ENCODE measurements at places on chromosomes 16 and 17.

- no peak for DNase-seq
These were observed 2.6 kb downstream of the PARD6A start for GRCh38 chr16:67663151-67663876.

- no peak for DNase-seq
These were observed 373.0 kb upstream of the DYNLRB2 start for GRCh38 chr16:80167657-80168390.

- no peak for DNase-seq
These were observed 39.8 kb upstream of the RASD1 start for GRCh38 chr17:17535957-17536356.

GRCh38 chr17:2235792-2236366 lies 67.7 kb downstream of the SMG6 start:
- DNase-seq = no peak

DNA sequence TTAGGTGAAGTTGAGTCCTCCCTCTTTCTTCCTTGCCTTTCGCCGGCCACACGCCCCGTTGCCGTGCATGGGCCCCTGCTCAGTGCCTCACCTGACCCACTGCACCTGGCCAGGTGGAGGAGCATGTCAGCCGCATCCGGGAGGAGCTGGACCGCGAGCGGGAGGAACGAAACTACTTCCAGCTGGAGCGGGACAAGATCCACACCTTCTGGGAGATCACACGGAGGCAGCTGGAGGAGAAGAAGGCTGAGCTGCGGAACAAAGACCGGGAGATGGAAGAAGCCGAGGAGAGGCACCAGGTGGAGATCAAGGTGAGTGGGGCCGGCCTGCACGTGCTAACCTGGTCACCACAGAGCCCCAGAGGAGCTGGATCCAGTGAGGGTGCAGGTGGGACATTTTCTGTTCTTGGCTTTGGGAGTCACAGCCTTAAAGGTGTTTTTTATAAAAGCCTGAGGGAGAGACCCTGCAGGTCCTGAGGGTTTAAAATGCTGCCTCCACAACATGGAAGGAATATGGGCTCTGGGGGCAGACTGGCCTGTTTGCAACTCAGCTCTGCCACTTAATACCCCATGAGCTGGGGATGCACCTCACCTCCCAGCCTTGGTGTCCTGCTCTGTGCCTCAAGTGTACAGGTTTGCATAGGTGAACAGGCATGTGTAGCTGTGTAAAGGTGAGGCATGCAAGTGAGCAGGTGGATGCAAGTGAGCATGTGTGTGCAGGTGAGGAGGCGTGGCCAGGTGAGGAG lies 12.1 kb upstream of the DBNDD1 start:
- DNase-seq = no peak

GRCh38 chr17:751269-752001 lies 629 bp downstream of the GEMIN4 start:
- DNase-seq = peak; percentile 20

- DNase-seq = peak; percentile 61
These were observed 11.6 kb downstream of the ZFPM1 start for GRCh38 chr16:88464447-88465318.

DNA sequence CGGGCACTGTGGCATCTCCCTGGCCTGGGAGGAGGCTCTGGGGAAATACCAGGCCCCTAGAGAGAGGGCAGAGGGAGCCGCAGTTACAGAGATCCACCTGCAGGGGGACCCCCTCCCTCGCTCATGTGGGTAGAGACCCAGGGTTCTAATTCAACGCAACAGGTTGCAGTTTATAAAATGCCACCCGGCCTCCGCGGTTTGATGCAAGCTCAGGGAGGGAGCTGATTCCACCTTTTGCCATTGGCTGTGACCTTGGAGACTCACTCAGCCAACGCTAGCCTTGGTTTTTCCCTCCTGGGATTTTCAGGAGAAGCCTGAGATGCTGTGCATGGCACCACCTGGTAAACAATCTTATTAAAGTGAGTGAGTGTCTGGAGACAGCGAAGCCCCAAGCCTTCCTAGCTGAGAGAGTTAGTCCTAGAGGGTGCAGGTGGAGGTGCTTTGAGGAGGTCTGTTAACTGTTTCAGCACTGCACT lies 12.1 kb downstream of the TTLL6 start:
- DNase-seq = peak; percentile 84

- DNase-seq = no peak
These were observed 282.7 kb upstream of the TNRC6C start for GRCh38 chr17:77675816-77676215.

DNA sequence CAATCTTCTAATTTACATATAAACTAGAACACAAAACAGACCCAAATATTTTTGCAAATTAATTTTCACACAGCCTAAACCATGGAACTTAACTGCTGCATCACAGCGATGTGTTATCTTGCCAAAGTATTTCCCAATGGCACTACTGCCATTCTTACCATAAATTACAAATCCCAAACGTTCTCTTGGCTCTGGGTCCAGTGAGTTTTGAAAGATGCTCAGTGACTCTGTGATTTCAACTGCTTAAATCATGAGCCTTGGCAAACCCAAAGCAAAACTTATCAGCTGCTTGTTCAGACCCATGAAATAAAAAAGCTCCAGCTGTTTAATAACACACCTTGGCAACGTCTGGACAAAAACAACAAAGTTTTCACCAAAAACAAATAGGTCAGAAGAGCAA lies 223.0 kb downstream of the CA10 start:
- DNase-seq = no peak

- no peak for DNase-seq
These were observed 75.5 kb downstream of the GPRC5B start for GRCh38 chr16:19809121-19809635.

- no peak for DNase-seq
These were observed 1.3 kb upstream of the RAB40C start for GRCh38 chr16:588639-588888.

- no peak for DNase-seq
These were observed 290.5 kb downstream of the CPPED1 start for GRCh38 chr16:12513076-12513790.

- DNase-seq = no peak
These were observed 2.9 kb upstream of the P2RX1 start for GRCh38 chr17:3919123-3919624.

DNA sequence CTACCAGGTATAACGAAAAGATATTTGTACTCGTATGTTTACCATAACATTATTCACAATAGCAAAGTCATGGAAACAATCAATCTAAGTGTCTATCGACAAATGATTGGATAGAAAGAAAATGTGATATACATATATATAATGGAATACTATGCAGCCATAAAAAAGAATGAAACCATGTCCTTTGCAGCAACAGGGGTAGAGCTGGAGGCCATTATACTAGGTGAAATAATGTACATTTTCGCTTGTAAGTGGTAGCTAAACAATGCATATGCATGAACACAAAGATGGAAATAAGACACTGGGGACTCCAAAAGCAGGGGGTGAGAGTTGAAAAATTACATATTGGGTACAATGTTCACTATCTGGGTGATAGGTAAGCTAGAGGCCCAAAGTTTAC lies 124.0 kb downstream of the MYO1D start:
- no peak for DNase-seq

DNA sequence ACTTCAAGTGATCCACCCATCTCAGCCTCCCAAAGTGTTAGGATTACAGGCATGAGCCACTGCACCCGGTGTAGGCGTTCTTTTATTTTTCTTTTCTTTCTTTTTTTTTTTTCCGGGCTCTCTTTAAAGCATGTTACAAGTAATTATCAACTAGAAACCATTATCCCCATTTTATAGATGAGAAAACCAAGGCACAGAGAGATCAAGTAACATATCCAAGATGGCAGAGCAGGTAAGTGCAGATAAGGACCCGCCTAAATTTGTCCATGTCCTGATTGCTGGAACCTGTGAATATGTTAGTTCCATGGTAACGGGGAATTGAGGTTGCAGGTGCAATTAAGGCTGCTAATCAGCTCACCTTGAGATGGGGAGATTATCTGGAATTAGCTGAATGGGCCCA lies 54.4 kb downstream of the MFSD11 start:
- no peak for DNase-seq

DNA sequence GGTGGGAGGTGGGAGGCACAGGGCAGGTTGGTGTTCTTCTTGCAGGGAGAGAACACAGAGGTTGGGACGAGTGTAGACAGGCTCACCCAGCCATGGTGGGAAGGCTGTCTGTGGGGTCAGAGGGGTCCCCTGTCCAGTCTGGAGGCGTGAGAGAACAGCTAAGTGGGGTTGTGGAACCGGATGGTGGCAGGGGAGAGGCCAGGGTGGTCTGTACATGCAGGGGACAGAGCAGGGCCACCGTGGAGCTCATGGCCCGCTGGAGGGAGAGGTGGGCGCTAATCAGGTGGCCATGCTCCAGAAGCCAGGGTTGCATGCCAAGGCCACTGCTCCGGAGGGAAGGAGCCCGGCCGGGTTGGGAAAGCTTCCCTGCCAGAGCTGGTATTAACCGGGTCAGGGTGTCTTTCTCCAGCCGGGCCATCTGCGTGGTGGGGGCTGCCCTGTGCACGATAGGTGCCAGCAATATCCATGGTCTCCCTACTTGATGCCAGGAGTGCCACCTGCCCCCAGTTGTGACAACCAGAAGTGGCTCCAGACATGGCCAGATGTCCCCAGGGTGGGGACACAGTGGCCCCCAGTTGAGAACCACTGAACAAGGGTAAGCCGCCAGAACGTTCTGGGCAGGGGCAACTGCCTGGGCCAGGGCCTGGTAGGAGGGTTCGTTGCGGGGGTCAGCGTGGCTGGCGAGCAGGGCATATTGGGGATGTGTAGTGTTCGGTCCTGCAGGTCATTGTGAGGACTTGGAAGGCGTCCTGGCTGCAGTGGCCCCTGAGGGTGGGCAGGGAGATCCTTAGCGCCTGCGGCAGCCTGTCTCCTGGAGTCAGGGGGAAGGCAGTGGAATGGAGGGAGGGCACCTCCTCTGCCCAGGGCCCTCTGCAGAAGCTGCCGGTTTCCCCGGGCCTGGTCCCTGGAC lies 5.1 kb downstream of the SNN start:
- no peak for DNase-seq

DNA sequence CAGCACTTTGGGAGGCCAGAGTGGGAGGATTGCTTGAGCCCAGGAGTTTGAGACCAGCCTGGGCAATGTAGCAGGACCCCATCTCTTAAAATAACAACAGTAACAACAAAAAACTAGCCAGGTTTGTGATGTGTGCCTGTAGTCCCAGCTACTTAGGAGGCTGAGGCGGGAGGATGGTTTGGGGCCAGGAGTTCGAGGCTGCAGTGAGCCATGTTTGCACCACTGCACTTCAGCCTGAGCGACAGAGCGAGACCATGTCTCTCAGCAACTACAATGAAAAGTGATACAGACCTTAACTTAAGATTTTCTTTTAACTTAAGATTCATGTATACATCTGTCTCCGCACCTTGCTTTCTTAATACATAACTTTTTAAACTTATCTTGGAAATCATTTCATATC lies 17.2 kb downstream of the NKD1 start:
- DNase-seq = no peak

DNA sequence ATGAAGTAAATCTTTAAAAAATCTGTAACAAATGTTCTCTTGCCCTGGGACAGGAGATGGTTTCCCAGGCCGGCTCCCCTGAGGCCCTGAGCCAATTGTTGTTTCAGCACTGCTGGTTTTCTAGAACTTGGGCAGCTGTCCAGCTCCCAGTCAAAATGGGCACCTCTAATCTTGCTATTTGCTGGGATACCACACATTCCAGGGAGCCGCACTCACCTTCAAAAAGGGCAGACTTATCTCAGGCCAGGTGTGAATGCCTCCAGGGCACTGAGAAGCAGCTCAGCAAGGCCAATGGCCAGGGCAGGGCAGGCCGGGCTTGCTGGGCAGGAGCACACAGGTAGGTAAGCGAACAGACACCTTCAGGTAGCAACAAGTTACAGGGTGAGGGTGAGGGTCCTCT lies 24.4 kb downstream of the TRIM16 start:
- DNase-seq = no peak

GRCh38 chr16:69260019-69260418 lies 51.1 kb upstream of the VPS4A start:
- DNase-seq = no peak

- no peak for DNase-seq
These were observed 32.6 kb downstream of the RAI1 start for GRCh38 chr17:17713839-17714238.

DNA sequence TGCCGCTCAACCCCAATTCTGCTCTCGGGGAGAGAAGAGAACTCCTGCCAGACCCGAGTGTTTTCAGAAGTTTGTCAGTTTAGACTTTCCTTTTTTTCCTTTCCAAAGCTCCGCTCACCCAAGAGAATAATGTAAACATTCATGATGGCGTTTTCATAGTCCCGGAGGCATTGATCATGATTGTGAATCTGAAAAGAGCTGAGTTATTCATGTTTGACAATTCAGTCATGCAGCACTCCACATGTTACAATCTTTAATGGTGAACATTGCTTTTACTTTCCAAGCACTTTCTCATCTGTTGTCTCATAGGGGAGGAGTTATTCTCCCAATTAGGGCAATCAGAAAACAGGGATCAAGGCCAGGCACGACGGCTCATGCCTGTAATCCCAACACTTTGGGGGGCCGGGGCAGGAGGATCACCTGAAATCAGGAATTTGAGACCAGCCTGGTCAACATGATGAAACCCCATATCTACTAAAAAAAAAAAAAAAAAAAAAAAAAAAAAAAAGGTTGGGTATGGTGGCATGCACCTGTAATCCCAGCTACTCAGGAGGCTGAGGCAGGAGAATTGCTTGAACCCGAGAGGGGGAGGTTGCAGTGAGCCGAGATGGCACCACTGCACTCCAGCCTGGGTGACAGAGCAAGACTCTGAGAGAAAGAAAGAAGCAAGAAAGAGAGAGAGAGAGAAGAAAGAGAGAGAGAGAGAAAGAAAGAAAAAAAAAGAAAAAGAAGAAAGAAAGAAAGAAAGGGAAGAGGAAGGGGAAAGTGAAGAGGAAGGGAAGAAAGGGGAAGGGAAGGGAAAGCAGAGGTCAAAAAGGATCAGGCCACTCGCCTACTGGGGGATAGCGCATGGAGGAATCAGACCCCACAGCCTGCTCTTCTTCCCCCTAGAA lies 70.0 kb upstream of the TNRC6C start:
- DNase-seq = no peak

- DNase-seq = no peak
These were observed 270.4 kb upstream of the ELAC2 start for GRCh38 chr17:13288248-13288647.

GRCh38 chr17:6476076-6476809 lies 32.0 kb downstream of the PIMREG start:
- DNase-seq = peak; percentile 27

DNA sequence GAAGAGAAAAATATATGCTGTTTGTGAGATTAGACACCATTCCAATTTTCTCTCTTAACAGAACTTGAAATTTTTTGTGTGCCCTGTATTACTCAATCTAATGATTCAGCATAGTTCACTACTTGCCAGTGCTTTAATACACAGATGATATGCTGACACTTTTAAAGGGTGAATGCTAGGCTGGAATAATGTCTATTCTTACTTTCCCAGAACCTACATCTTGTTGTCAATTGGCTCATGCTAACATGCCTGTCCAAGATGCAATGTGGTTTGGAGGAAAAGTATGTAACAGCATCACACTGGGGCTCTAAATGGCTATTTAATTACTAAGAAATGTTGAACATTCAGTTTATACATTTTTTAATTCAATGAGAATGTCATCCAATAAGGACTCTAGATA lies 7.6 kb upstream of the MAP2K6 start:
- DNase-seq = no peak

GRCh38 chr17:13378361-13378760 lies 223.4 kb downstream of the HS3ST3A1 start:
- no peak for DNase-seq

All from K562 (cell line).